CD4-positive, alpha-beta T cell treated with Interleukin-15 for 4 hours (primary cell): ENCODE measurements at places on chromosomes 3 and 15.

GRCh38 chr3:46674031-46674845, 19.2 kb downstream of the ALS2CL start:
- no peak for DNase-seq

DNA sequence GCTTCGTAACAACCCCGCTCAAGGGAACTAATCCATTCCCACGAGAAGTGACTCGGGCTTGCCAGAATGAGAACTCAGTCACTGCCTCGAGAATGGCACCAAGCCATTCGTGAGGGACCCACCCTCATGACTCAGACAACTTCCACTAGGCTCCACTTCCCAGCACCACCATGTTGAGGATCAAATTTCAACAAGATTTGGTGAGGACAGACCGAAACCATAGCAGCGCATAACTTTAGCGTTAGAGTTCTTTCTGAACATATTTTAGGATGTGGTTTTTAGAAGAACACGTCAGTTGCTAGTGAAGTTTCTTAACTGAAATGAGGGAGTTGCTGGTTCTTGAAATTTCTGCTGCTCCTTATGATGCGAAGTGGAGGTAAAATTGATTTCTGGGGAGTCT, 13.5 kb downstream of the PTPRG start:
- DNase-seq = no peak

DNA sequence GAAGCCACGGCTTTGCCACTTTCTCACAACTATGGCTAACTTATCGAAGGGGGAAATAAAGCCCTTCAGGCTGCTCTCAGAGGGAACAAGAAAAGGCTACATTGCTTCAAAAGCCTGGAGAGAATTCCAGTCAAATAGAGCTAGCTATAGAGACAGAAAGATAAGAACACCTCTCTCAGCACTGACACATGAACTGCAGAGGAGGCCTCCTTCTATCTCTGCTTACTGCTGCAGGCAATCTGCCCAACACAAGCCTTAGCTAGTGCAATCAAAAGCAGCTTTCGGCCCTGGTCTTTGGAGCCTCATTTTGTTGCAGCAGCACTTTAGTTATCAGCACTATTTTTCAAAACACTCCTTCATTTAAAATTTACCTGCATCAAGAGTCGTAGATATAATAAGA, 118.4 kb upstream of the ROBO1 start:
- DNase-seq = no peak

DNA sequence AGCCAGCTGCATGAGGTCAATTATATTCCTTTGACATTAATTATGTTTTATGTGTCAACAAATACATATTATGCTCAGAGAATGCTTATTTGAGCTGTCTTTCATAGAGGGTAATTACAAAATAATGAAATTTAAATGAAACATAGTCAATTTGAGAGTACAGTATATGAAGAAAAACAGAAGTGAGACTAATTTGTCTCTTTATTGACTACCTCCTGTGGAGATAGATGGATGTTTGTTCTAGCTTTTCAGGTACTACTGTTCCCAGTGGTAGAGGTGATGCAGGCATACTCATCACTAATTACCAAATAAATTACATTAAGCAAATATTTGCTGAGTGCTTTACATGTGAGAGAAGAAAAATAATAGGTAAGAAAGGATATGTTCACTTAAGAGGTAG, 1129.6 kb downstream of the OTOL1 start:
- DNase-seq = no peak

GRCh38 chr3:4750306-4750968, 228.8 kb upstream of the BHLHE40 start:
- DNase-seq = peak; percentile 18

DNA sequence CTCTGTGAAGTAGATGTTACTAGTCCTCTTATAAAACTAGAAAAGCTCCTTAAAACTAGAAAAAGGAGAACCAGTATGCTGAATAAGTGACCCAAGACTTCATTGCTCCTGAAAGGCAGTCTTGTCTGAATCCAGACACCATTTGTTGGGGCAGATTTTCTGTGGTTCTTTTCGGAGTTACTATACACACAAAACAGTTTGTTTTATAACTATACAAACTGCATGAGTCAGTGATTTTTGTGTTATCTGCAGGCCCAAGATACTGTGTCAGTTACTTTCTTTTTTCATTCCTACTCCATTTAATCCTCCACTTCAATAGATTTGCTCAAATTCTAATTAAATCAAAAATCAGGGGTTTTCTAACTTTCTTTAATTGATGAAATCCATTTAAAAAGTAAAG, 244.6 kb downstream of the ARPP21 start:
- DNase-seq = no peak
